ENCODE measurements at places on chromosomes 2 and 18.

DNA sequence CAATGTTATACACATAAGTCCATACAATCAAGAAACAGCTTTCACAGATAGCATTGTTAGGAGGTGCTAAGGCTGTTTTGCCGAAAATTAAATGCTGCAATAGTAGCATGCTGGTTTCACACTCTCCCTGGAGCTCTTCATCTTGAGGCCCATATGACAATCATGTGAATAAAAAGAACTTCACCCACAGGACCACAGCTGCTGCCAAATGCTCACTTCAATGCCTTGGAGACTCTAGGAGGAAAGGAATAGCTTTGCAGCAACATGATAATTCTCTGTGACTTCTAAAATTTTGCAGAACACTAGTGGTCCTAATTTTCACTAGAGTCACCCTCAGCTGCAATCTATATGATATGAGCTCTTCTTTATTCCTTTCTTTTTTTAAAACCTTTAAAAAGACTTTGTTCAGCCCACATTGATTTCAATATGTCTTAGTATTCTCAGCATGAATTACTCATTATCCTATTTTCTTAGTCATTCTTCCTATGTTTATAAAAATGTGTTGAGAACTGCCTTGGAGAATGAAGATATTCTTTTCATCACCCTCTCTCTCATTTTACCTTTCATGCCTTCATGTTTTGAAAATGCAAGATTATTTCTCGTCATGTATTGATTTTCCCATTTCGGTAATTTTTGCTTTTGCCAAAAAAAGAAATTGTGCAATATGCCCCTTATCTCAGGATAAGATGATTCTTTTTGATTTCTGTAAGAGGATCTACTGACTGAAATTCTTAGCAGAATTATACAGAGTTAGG is 108.2 kb downstream of the PDE1A start:
- no peak for DNase-seq

DNA sequence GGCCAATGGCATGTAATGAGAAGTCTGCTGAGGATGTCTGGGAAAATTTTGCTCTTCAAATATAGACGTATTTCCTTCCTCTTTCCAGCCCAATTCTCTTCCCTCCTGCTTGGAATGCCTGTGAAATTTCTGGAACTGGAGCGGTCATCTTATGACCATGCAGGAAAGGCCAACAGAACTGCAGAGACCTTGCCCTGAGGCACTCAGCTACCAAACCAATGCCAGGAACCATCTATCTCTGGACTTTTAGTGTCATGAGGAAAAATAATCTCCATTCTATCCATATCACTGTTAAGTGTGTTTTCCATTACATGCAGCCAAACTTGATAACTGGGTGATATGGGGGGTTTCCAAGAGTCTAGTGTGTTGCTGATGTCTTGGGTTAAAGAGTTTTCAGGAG is 363.7 kb downstream of the SLC4A3 start:
- no peak for DNase-seq

- no peak for DNase-seq
Observed at GRCh38 chr18:22346953-22347605, 70.6 kb downstream of the CTAGE1 start.

DNA sequence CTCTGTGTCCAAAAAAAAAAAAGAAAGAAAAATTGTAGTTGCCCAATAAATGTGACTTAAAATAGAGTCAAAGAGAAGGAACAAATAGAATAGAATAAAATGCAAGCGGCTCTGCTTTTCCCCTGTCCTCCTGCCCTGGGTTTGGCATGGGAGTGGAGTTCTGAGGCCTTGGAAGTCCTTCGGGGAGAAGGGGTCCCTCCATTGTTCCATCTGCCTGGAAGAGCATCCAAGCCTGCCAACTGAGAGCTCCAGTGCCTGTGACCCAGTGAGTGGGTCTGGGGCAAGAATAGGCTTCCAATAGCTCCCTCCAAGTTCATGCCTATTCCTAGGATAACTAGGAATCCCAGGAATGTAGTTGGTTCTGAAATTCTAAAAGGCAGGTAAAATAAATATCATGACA is 321.4 kb downstream of the MYCN start:
- no peak for DNase-seq

- DNase-seq, result no peak
Observed at GRCh38 chr2:10269291-10269690, 33.4 kb upstream of the HPCAL1 start.

GRCh38 chr2:224024270-224024669 is 14.8 kb downstream of the SERPINE2 start:
- DNase-seq, result no peak

Data from activated CD4-positive, alpha-beta T cell treated with anti-CD3 and anti-CD28 coated beads for 24 hours (primary cell).